ENCODE measurements at places on chromosomes 2 and 18. TPM values are rescaled to one million over a fixed set of nuclear protein-coding genes. Genes with fewer than 3 reads are reported as not detected.
A peak's percentile ranks its signal among the peaks of the same experiment; 100 is the strongest.

- H3K4me3 ChIP-seq = no peak overlapping the region
- peaks cover 3% of the 10 kb centered on the region for H3K27me3 ChIP-seq
- no peak overlapping the region for H3K27ac ChIP-seq
- no peak for DNase-seq
- no peaks in the 10 kb centered on the region for H3K4me1 ChIP-seq
Measured at GRCh38 chr18:63844254-63844653, 43.3 kb upstream of the SERPINB2 start.

GRCh38 chr2:174400853-174401252 is 5.3 kb downstream of the SCRN3 start:
- H3K27me3 ChIP-seq = no peaks in the 10 kb centered on the region
- H3K4me1 ChIP-seq = peaks cover 10% of the 10 kb centered on the region
- H3K36me3 ChIP-seq = no peaks in the 10 kb centered on the region
- no peak overlapping the region for H3K27ac ChIP-seq
- DNase-seq = no peak

- DNase-seq = peak; percentile 20
- peak overlapping the region; percentile 66 for H3K27ac ChIP-seq
Measured at GRCh38 chr2:53211201-53211774, 556.3 kb upstream of the CHAC2 start.

GRCh38 chr2:147937744-147938349 is 82.7 kb downstream of the ORC4 start:
- H3K27ac ChIP-seq = no peak overlapping the region
- H3K4me1 ChIP-seq = peaks cover 4% of the 10 kb centered on the region
- H3K27me3 ChIP-seq = no peaks in the 10 kb centered on the region
- peaks cover under 1% of the 10 kb centered on the region for H3K36me3 ChIP-seq
- H3K4me3 ChIP-seq = no peak overlapping the region
- DNase-seq = no peak

GRCh38 chr2:1642066-1642861 is 102.1 kb downstream of the PXDN start:
- H3K27me3 ChIP-seq = no peaks in the 10 kb centered on the region
- H3K4me1 ChIP-seq = no peaks in the 10 kb centered on the region
- no peak overlapping the region for H3K4me3 ChIP-seq
- DNase-seq = no peak

- no peak overlapping the region for H3K27ac ChIP-seq
- no peaks in the 10 kb centered on the region for H3K4me1 ChIP-seq
Measured at GRCh38 chr2:53641290-53641689, 126.3 kb upstream of the CHAC2 start.

GRCh38 chr18:46920653-46921052 is 3.3 kb downstream of the KATNAL2 start:
- no peaks in the 10 kb centered on the region for H3K36me3 ChIP-seq
- H3K27me3 ChIP-seq = no peaks in the 10 kb centered on the region
- DNase-seq = no peak
- no peak overlapping the region for H3K4me3 ChIP-seq
- H3K4me1 ChIP-seq = peaks cover 10% of the 10 kb centered on the region

Gene TUBA3E
- total RNA-seq = not detected

Gene RBM45
- 10.5 TPM for total RNA-seq

Gene RPRM
- total RNA-seq = not detected

GRCh38 chr2:109157563-109158105 is 28.6 kb downstream of the SH3RF3 start:
- H3K27ac ChIP-seq = no peak overlapping the region
- H3K36me3 ChIP-seq = no peaks in the 10 kb centered on the region
- H3K4me3 ChIP-seq = no peak overlapping the region
- H3K4me1 ChIP-seq = no peaks in the 10 kb centered on the region

GRCh38 chr2:144227427-144228105 is 292.4 kb downstream of the ZEB2 start:
- H3K4me1 ChIP-seq = peaks cover 13% of the 10 kb centered on the region
- H3K4me3 ChIP-seq = no peak overlapping the region
- H3K27ac ChIP-seq = no peak overlapping the region
- H3K27me3 ChIP-seq = no peaks in the 10 kb centered on the region
- no peaks in the 10 kb centered on the region for H3K36me3 ChIP-seq
- DNase-seq = no peak
